PC-9 (cell line): ENCODE measurements at places on chromosomes 11 and 22. TPM values are rescaled to one million over a fixed set of nuclear protein-coding genes. Genes with fewer than 3 reads are reported as not detected.

The SLC22A12 gene
- not detected in 2 replicates for total RNA-seq

The SLCO2B1 gene
- 1.3 TPM in 1 of 2 replicates, not detected in the other for total RNA-seq

The TSSK2 gene
- total RNA-seq = not detected in 2 replicates

DNA sequence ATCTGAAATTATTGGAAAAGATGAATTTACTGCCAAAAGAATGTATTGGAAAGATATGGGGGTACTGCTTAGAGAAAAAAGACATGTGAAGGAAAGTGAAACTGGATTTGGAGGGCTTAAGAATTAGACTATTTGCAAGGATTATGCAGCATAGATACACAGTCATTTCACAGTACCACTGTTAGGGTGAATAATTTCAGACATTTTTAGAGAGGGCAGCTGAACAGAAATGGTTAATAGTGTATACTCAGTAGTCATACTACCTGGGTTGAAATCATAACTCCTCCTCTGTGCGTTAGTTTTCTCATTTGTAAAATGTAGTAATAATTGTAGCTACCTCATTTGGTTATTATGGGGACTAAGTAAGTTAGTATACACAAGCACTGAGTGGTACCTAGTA, 33.0 kb downstream of the GAS2 start:
- no peak overlapping the region for H3K4me3 ChIP-seq
- no peak for DNase-seq
- H3K36me3 ChIP-seq = no peaks in the 10 kb centered on the region
- no peak overlapping the region for H3K27ac ChIP-seq

- H3K27me3 ChIP-seq = no peaks in the 10 kb centered on the region
- H3K4me3 ChIP-seq = no peak overlapping the region
- H3K27ac ChIP-seq = no peak overlapping the region
Measured at GRCh38 chr11:216081-216974, 8.8 kb downstream of the RIC8A start.

DNA sequence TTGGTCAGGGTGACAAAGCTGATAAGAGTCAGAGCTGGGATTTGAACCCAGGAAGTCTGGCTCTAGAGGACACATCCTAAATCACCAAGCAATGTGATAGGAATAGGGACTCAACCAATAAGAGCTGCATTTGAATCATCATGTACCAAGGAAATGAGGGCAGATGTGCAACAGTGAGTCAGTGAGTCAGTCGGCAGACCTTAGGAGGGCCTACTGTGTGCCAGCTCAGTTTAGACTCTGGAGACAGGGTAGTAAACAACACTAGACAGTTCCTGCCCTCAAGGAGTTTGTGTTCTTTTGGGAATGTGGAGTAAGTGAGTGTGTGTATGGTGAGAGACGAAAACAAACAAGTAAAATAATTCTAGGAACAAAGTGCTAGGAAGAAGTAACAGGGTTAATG, 11.2 kb downstream of the IL10RA start:
- H3K4me3 ChIP-seq = no peak overlapping the region
- peaks cover 13% of the 10 kb centered on the region; the same call in 1 of the 2 replicates for H3K27me3 ChIP-seq
- no peak for DNase-seq
- H3K4me1 ChIP-seq = no peaks in the 10 kb centered on the region

GRCh38 chr11:111155021-111155420, 90.5 kb upstream of the POU2AF2 start:
- H3K27ac ChIP-seq = no peak overlapping the region
- no peak overlapping the region for H3K4me3 ChIP-seq
- no peaks in the 10 kb centered on the region for H3K36me3 ChIP-seq
- no peaks in the 10 kb centered on the region for H3K4me1 ChIP-seq
- no peak for DNase-seq
- H3K27me3 ChIP-seq = no peaks in the 10 kb centered on the region

DNA sequence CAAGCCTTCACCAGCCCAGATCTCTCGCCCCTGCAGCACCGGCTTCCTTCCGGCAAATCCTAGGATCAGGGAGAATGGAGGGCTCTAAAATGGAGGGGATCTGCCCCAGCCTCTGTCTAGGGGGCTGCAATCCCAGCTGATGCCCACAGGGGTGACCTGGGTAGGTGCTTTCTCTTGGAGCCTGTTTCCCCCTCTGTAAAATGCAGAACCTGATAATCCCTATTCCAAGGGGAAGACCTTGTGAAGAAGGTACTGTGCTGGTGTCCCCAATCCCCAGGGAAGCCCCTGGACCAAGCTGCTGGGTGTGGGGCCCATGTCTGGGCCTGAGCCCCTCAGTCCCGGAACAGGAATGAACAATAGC, 2.8 kb downstream of the EMID1 start:
- H3K4me3 ChIP-seq = no peak overlapping the region
- H3K27me3 ChIP-seq = peaks cover 45% of the 10 kb centered on the region
- H3K4me1 ChIP-seq = no peaks in the 10 kb centered on the region
- no peak overlapping the region for H3K27ac ChIP-seq
- DNase-seq = no peak

The SNX19 gene
- total RNA-seq = 43.5 and 45.6 TPM in 2 replicates

DNA sequence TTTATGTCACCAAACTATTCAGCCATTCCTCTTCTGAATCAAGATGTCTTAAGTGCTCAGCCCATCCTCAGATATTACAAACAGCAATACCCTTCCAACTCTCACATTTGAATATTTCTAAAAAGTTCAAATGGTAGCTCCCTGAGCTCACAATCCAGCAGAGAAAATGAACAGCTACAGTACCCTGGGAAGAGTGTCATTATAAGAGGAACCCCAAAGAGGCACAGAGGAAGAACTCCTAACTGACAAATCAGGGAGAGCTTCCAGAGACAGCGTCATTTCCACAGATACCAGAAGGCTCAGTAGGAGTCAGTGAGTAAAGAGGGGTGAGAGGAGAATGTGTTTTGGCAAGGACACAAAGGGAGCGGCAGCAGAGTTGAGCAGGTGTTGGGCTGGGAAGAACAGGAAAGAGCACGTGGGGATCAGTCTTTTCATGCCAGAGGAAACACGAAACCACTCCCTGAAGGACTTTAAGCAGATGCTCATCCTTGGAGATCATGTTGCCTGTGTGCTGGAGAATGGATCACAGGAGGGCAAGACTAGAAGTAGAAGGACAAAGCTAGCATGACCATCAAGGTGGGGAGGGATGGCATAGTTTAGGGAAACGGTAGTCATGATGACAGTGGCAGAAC, 4.3 kb downstream of the CLTCL1 start:
- H3K27me3 ChIP-seq = no peaks in the 10 kb centered on the region
- H3K36me3 ChIP-seq = no peaks in the 10 kb centered on the region
- no peak for DNase-seq
- no peak overlapping the region for H3K27ac ChIP-seq
- no peaks in the 10 kb centered on the region for H3K4me1 ChIP-seq

DNA sequence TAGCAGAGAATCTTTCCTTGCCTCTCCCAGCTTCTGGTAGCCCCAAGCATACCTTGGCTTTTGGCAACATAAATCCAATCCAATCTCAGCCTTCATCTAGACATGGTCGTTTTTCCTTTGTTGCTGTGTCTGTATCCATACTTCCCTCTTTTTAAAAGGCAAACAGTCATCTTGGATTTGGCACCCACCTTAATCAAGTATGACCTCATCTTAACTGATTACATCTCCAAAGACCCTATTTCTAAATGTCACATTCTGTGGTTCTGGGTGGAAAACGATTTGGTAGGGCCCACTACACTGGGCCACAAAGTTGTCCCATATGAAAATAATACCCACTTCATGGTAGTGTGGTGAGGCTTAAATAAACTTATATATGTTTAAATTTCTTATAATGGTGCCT, 852 bp downstream of the BUD13 start:
- no peak for DNase-seq
- peaks cover 32% of the 10 kb centered on the region for H3K4me1 ChIP-seq
- H3K27me3 ChIP-seq = no peaks in the 10 kb centered on the region
- peak overlapping the region; percentile 69 for H3K27ac ChIP-seq

DNA sequence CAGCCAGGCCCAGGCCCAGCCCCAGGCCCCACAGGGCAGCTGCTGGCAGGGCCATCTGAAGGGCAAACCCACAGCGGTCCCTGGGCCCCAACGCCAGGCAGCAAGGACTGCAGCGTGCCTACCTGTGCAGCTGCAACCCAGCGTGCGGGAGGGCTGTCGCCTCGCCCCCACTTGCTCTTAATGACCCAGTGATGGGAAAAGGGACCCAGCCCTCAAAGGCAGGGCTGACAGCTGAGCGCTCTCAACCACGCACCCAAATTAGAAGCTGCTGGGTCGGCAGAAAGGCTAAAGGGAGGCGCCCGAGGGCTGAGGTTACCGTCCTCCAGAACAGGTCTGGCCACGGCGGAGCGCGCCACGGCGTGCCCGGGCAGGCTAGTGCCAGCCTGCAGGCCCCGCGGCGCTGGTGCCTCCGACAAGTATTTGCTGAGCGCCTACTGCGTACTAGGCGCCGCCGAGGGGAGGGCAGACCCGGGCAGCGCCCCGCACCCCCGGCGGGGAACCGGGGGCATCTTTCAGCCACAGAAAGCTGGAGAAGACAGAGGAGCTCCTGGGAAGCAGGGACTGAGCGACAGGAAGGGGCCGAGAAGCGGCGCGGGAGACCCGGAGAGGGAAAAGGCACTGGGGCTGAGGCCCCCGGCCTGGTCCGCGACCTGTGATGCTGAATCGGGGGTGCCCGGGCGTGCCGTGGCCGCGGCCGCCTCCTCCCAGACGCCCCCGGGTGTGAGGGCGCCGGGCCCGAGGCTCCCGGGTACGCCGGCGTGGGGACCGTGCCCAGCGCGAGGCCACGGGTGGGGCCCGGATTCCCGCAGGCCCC, 773 bp downstream of the HRAS start:
- peak; percentile 51 for DNase-seq
- H3K36me3 ChIP-seq = no peaks in the 10 kb centered on the region
- H3K4me1 ChIP-seq = no peaks in the 10 kb centered on the region
- no peaks in the 10 kb centered on the region for H3K27me3 ChIP-seq
- H3K27ac ChIP-seq = no peak overlapping the region

GRCh38 chr11:1039481-1040427, 3.2 kb upstream of the MUC6 start:
- peak; percentile 87 for DNase-seq
- no peaks in the 10 kb centered on the region for H3K36me3 ChIP-seq
- no peaks in the 10 kb centered on the region for H3K27me3 ChIP-seq
- H3K4me1 ChIP-seq = peaks cover 34% of the 10 kb centered on the region

DNA sequence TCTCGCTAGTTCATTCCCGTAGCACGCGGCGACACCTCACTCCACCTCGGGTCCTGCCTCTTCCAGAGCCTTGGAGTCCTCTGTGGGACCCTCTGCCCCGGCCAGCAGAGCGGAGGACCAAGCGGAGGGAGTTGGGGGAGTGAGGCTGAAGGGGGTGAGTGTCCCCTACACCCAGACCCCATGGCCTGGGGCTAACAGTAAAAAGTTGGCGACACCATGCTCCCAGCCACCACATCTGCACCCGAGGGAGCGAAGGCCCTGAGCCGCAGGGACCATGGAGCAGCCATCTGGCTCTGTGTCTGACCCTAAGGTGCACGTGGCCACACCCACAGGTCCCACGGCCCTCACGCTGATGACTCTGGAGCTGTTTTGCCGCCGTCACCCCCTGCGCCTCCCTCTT, 293.8 kb downstream of the BRD1 start:
- H3K36me3 ChIP-seq = no peaks in the 10 kb centered on the region
- no peak overlapping the region for H3K4me3 ChIP-seq
- H3K27ac ChIP-seq = no peak overlapping the region
- DNase-seq = no peak
- no peaks in the 10 kb centered on the region for H3K4me1 ChIP-seq
- peaks cover 90% of the 10 kb centered on the region for H3K27me3 ChIP-seq

- no peaks in the 10 kb centered on the region for H3K4me1 ChIP-seq
- H3K4me3 ChIP-seq = no peak overlapping the region
- DNase-seq = no peak
Measured at GRCh38 chr11:6646576-6646917, 9.1 kb downstream of the DCHS1 start.

DNA sequence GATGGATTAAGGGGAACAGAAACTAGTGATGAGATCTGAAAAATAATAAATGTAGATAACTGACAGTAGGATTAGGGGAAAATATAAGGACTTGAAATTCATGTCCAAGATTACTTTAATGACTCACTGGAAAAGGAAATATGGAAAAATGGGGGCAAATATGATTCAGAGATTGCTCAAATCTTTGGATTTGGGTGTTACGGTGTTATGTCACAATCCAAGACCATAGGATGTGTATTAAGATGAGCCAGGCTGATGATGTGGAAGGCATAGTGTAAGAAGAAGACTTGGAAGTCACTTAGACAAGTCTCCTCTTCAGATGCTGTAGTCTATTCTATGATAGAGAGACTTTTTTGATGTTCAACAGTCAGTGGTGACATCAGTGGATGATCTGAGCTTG, 323.7 kb downstream of the LUZP2 start:
- no peak for DNase-seq
- no peaks in the 10 kb centered on the region for H3K27me3 ChIP-seq
- H3K4me1 ChIP-seq = no peaks in the 10 kb centered on the region
- no peaks in the 10 kb centered on the region for H3K36me3 ChIP-seq
- no peak overlapping the region for H3K4me3 ChIP-seq

- H3K36me3 ChIP-seq = no peaks in the 10 kb centered on the region
- no peak for DNase-seq
- H3K27me3 ChIP-seq = peaks cover 82% of the 10 kb centered on the region
Measured at GRCh38 chr22:49531368-49531791, 296.3 kb downstream of the BRD1 start.

DNA sequence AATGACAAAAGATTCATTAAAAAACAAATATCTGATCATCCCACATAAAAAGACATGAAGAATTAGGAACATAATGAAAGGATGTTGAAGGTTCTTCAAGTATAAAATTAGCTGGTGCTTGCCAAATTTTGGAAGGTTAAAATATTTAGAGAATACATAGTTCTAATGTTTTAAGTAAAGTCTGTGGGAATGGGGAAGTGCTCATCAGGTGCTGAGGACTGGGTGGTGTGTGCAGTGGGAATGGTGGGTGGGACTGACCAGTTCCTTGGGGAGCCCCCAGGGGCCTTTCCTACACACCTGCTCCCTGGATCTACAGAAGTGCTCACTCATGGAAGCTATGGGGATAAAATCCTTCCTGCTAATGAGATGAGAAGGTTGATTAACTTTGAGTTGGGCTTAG, 11.8 kb downstream of the LDLRAD3 start:
- H3K27me3 ChIP-seq = no peaks in the 10 kb centered on the region
- no peak overlapping the region for H3K27ac ChIP-seq
- no peaks in the 10 kb centered on the region for H3K36me3 ChIP-seq
- no peak overlapping the region for H3K4me3 ChIP-seq
